ENCODE measurements at places on chromosomes 6 and 20.

DNA sequence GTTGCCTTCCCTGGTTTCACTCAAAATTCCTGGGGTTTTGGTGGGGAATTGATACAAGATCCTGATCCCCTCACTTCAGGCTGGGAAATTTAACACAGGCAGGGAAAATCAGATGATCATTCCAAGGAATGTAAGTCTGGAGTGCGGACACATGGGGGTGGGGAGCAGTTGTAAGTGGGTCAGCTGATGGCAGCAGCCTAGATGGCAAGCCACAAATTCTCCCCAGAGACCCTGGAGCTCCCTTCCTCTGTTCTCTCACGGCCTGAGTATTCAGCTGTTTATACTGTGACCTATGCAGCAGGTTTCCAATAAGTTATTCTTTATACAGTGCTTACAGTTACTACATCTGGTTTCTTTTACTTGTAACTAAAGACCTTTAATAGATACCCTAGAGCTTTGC, 144.9 kb downstream of the SH3BGRL2 start:
- no peak for DNase-seq

GRCh38 chr6:110731898-110732297, 83.4 kb downstream of the CDK19 start:
- DNase-seq = no peak

DNA sequence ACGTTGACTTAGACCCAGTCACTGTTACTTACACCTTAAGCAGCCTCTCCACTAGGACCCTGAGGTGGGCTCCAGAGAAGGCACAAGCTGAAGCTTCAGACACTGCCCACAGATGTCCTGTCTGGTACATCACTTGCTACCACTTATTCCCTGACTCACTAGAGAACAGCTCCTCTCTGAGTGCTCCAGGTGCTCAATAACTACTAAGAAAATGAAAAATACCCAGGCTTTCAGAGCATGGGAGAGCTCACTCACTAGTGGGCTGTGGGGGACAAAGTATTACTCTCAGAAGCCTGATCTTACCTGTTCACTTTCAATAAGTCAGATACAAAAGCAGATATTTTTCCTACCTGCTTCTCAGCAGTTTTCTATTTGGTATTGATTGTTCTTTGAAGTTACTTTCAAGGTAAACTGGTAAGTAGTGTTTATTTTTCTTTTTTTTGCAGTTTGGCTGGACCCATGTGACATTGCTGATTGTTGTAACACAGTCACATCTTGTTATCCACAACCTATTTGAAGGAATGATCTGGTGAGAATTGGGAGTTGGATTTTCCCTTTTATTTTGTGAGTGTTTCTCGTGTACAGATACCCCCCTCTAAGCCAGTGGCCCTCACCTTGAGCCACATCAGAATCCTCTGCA, 55.9 kb downstream of the CDS2 start:
- DNase-seq = no peak

- DNase-seq = no peak
Observed at GRCh38 chr6:29723666-29724588, 693 bp downstream of the HLA-F start.

DNA sequence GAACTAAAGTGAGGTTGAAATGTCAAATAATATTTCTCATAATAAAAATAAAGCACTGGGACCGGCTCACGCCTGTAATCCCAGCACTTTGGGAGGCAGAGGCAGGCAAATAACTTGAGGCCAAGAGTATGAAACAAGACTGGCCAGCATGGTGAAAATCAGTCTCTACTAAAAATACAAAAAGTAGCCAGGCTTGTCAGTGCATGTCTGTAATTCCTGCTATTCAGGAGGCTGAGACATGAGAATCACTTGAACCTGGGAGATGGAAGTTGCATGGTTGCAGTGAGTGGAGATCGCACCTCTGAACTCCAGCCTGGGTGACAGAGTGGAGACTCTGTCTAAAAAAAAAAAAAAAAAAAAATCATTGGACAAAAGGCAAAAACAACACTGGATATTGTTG, 38.4 kb upstream of the RSPO3 start:
- no peak for DNase-seq

- DNase-seq = no peak
Observed at GRCh38 chr6:24897186-24897585, 38.6 kb downstream of the RIPOR2 start.
